Stimulated activated CD8-positive, alpha-beta memory T cell treated with anti-CD3 and anti-CD28 coated beads, Interleukin-12 subunit alpha, Interleukin-12 subunit beta, amount 100 ng/mL, for 1 hour (primary cell): ENCODE measurements at places on chromosomes 1 and 21.
A peak's percentile ranks its signal among the peaks of the same experiment; 100 is the strongest.

- DNase-seq, result no peak
Observed at GRCh38 chr1:27145934-27146354, 9.0 kb downstream of the SLC9A1 start.

- DNase-seq, result no peak
Observed at GRCh38 chr1:61111084-61112004, 29.0 kb downstream of the NFIA start.

GRCh38 chr1:44484155-44484688, 79.2 kb downstream of the RNF220 start:
- DNase-seq, result no peak

- DNase-seq, result no peak
Observed at GRCh38 chr1:109534307-109534858, 5.3 kb upstream of the GPR61 start.

DNA sequence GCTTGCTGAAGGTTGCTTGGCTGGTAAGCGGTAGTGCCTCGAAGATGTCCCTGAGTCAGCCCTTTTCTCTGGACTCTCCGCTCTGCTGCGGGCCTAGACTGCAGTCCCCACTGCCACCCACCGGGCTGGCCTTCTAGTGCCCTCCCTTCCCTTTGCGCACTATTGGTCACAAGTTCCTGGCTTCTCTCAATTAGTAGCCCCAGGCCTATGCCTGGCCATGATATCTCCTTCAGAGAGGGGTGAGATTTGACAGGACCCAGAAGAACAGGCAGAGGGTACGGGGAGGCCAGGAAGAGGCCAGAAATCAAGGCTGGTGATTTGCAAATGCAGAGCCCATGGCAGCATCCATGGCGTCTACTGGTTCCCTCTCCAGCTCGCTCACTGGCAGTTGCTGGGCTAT, 207.7 kb downstream of the HIVEP3 start:
- no peak for DNase-seq

GRCh38 chr1:231206856-231207255, 34.2 kb upstream of the GNPAT start:
- DNase-seq, result no peak

GRCh38 chr1:56578138-56578962, 1.0 kb downstream of the PLPP3 start:
- no peak for DNase-seq

DNA sequence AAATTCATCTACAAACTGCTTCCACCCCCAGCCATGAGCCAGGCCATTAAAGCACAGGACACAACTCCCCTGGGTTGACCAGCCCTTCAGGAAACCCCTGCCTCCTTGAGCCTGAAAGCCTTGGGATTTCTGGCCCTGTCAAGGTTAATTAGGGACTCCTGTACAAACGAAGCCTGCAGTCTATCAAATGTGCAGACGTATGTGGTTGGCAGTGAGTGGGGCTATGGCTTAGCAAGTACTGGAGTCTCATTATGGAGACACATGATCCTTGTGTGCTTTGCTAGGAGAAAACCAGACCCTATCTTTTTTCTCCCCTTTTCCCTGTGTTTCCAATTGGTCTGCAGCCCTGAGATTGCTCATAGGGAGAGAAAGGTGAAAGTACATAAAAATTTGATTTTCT, 588.3 kb upstream of the USP24 start:
- DNase-seq, result no peak

DNA sequence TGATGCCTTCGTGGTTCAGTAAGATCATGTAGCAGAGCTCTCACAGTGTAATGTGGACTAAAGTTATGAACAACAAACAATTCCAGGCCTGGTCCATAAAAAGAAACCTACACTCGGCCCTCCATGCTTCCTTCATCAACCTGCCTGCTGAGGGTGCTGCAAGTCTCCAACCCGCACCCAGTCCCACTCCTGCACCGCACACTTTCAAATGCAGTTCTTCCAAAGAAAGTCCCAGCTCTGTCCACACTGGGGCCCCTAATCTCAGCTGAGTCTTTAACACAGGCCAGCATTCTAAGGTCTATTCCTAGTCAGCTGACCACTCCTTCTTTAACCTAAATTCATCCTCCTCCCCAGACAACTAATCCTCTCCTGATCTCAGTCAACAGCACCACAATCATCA, 71.5 kb upstream of the NR5A2 start:
- DNase-seq, result no peak

DNA sequence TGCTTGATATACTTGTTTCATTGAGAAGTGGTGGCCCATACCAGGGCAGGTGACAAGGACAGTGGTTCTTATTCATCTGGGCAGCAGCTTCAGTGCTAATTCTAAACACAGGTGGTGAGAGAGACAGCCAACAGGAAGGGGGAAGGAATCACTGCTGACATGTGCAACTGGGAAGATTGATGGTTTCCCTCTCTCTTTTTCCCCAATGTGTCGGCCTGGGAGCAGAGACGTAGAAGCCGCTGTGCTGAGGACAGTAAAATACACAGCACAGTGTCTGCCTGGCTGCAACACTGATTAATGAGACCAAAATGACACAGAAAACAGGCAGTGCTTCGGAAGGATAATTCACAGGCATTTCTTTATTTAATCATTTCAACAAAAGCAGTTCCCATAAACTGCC, 48.8 kb downstream of the WARS2 start:
- DNase-seq, result no peak

GRCh38 chr1:159408862-159409400, 23.1 kb upstream of the OR10J4 start:
- DNase-seq, result no peak

DNA sequence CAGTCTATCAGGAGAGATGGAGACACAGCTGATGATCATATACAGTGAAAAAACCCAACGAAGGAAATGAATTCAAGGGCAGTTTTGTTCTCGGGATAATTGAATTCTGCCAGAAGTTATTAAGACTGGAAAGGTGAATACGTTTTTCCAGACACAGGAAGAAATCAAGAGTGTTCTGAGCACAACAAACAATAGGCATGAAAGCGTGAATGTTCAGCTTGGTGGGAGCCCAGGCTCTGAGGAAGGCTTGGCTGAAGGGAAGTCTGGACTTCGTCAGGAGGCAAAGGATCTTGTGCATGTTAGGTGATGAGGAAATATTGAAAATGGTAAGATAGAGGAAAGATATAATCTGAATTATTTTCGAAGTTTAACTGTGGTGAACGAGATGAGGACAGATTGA, 50.4 kb downstream of the CYYR1 start:
- DNase-seq, result no peak

DNA sequence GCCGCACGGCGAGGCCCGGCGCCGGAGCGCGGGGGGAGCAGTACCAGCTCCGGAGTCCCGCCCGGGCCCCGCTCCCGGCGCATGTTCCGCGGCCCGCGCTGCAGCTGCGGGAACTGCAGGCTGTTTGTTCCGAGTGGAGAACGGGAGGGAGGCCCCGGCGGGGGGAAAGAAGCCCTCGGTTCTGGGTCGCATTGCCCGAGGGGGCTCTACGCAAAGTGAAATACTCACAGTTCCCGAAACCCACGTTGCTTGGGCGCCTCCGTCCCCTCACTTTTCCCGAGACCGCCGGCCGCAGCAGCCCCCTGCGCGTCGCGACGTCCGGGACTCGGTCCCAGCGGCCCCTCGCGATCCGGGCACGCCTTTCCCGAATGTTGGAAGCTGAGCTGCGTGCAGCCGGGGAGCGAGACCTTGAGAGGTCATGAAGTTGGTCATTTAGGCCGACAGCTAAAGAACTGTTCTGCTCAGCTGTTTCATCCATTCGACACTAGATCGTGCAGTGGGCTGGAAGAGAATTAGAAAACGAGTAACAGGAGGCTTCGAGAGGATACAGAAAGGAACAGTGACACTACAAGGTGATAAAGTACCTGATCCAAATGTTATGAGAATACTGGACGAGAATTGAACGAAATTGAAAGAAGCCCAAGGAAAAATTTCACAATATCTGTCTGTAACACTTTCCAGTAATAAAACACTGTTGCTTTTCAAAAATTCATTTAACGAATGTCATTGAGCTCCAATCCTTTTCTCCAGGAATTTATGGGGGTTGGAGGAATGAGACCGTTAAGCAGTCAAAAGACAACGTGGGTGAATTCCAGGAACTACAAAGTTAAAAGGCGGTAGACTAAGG, 657 bp upstream of the LIN9 start:
- DNase-seq, result no peak

GRCh38 chr21:34962586-34963222, 86.4 kb downstream of the RUNX1 start:
- no peak for DNase-seq

GRCh38 chr1:31570228-31570627, 6.1 kb upstream of the TINAGL1 start:
- DNase-seq, result no peak

DNA sequence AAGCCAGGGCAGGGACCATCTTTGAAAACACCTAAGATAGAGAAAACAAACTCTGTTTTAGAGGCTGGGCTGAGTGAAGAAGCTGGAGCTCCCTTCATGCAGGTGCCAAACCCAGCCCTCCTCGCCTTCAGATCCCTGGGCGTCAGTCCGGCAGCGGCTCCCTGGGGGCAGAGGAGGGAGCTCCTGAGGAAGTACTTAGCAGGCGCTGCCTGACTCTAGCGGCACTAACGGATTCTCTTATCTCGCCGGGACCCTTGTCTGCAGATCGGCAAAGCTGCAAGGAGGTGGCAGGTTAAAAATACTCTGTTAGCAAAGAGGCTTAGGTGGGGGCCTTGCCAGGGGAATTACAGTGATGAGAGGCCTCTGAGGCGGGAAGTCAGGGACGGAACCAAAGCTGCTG, 79.6 kb downstream of the PLXNA2 start:
- no peak for DNase-seq

GRCh38 chr1:167856711-167857418, 57.1 kb downstream of the ADCY10 start:
- no peak for DNase-seq

GRCh38 chr21:34105947-34106541, 32.7 kb downstream of the MRPS6 start:
- no peak for DNase-seq

- no peak for DNase-seq
Observed at GRCh38 chr1:157301477-157302198, 163.4 kb upstream of the ETV3 start.

DNA sequence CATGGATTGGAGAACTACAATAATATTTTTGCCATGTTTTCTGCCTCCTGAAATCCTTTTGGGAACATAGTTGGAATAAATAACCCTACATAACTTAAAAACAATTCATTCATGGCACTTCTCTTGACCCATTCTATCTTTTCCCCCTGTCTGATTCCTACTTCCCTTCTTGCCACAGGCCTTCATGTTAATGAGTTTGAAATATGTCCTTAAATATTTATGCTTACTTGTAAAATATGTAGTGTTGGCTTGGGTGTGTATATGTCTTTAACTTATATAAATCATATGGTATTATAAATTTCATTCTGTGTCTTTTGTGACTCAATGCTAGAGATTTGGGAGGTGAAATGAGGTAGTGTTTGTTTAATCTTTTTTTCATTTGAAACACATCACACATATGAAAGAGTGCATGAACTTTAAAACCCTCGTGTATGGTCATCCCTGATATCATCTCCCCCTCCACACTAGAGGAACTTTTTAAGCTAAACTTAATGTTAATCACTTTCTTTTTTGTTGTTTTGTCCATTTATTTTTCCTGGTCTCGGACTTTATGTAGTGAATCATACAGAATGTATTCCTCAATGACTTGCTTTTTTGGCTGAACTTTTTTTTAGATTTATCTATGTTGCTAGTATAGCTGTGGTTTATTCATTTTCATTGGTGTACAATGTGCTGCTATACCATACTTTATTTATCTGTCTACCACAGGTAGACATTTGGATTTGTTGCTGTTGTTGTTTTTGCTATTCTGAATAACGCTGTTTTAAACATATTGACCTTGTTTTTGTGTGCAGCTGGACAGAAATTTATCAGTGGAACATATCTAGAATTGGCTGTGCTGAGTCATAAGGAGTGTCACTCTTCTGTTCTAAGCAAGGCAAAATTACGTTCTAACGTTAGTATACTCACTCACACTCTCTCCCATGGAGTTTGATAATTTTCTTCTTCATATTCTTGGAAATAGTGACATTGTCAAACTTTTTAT, 441.6 kb downstream of the PLPP3 start:
- DNase-seq, result no peak

DNA sequence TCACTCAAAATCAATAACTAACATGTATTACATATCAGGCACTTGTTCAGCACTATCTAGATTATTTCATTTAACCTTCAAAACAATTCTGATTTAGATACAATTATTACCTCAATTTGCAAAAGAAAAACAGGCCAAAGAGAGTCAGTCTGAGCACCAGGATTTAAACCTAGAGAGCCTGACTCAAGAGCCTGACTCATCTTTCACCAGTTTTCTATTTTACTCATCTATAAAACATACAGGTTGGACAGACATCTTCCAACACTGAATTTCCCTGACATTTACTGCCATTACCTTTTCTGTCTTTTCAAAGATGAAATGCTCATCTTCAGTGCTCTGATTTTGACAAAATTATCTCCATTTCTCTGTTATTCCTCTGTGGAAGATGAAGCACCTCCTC, 116.5 kb downstream of the MRPL39 start:
- DNase-seq, result no peak

GRCh38 chr1:87814573-87814972, 485.9 kb downstream of the LMO4 start:
- DNase-seq, result no peak

DNA sequence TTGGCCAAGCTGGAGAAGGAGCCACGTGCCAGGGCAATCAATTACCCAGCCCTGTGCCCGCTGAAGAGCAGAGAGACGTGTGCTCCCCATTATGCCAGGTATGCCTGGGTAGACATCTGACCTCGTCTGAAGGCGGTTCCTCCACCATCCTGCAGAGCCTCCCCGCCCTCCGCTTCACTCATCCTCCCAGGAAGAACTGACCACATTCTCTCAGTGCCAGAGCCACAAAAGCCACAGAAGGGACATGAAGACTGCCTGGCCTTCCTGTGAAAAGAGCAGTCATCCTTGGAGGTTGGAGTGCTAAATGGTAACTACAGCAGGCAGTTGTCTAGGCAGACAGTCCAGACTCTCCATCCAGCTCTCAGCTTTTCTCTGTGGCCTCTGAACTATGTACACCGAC, 12.0 kb downstream of the SYT2 start:
- no peak for DNase-seq

- DNase-seq, result peak; percentile 4
Observed at GRCh38 chr1:50368179-50369007, 54.9 kb downstream of the DMRTA2 start.

GRCh38 chr1:28682840-28683239, 14.3 kb downstream of the GMEB1 start:
- DNase-seq, result no peak

DNA sequence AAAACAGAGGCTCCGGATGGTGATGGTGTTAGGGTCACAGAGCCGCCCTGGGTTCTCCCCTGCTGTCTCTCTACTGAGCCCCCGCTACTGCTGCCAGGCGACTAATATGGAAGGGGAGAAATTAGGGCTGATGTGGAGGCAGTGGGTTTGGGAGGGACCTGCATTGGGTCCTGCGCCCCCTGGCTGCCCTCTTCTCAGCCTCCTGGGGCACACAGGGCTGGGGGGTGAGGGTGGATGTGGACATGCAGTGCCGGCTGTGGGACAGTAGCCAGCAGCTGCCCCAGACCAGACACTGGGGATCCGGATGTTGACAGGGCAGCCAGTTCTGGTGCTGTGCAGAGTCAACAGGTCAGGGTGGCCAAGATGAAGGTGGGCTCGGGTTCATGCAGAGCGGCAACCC, 1.5 kb upstream of the CLCNKB start:
- DNase-seq, result no peak
